Fibroblast of lung (primary cell): ENCODE measurements at places on chromosomes 5 and 9.

GRCh38 chr9:74858751-74859414 is 28.8 kb downstream of the TRPM6 start:
- DNase-seq: peak; percentile 1

- no peak for DNase-seq
Measured at GRCh38 chr5:93034621-93035590, 546.1 kb downstream of the NR2F1-AS1 start.

DNA sequence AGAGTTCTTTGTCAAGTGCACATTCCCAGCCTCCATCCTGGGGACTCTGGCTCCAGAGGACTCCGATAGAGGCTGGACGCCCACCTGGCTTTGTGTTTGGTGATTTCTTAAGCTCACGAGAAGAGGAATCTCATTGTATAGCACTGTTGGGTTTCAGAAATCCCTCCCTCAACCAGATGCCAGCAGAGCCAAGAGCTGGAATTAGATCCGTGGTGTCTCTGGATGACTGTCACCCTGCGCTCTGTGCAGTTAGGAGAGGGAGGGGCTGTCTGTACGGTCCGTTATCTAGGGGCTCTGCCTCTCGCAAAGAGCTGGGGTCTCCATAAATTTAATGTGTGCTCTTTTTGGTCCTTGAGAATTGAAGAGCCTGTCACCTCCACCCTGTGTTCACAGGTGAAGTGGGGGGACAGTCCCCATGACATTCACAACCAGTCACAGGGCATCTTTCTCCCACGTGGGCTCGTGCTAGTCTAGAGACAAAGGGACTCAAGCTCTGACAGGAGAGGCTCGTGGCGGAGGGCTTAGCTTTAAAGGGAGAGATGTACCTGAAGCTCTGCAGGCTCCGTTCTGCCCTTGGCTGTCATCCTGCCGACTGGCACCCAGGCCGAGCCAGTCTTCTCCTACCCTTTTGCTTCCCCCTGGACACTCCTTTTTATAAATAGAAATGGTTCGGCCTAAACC is 41.4 kb downstream of the FAM78A start:
- DNase-seq: no peak

DNA sequence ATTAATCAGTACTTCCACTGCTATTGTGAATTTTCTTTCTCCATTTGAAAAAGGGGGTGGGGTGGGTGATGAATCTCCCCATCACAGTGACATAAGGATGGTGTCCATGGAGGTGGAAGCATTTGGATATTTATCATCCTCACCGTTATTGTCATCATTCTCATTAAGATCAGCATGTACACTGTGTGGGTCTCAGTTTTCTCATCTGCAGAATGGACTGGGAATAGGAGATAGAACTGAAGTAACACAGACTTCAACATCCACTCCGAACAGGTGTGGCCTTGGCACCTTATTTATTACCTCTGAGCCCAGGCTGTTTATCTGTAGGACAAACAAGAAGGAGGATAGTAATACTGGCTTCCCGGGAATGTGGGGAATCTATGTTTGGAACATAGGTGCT is 165.9 kb downstream of the PAPPA start:
- DNase-seq: no peak

GRCh38 chr9:112396416-112396815 is 16.5 kb downstream of the HSDL2 start:
- no peak for DNase-seq

GRCh38 chr5:143265995-143266394 is 137.5 kb downstream of the NR3C1 start:
- no peak for DNase-seq

GRCh38 chr5:94422812-94423211 is 195.6 kb downstream of the KIAA0825 start:
- DNase-seq: peak; percentile 42

DNA sequence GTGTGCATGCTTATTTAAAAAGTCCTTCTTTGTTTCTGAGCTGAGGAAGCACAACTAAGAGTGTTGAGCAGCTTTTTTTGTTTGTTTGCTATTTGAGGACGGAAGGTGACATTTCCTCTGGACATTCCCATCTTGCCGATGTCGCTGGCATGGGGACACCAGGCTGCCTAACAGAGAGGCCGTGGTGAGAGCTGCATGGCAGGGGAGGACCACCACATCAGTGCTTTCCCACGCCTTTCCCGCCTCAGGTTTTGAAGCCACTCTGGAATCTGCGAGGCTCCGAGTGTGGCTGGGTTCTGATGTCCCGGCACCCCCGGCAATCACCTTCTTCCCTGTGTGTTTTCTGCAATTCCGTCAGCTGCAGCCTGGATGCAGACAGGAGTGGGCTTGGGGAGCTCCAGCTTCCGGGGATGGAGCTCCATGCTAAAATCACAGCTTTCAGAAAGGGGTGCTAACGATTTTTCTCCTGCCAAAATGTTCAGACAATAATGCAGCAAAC is 259.8 kb upstream of the IRX4 start:
- no peak for DNase-seq

DNA sequence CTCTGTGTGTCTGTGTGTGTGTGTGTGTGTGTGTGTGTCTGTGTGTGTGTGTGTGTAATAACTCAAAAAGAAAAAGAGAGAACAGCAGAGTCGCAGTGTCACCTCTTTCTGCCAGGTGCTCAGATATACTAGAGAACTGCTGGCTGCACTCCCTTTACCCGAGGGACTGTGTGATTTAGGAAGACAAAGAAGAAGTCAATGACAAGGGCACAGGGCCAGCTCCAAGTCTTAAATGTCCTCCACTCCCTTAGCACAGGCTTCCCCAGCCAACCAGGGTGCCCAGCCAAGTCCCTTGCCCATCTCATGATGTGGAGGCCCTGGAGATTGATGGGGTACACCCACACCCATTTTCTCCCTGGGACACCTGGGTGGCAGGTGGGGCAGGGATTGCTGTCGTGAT is 8.7 kb downstream of the CCNJL start:
- no peak for DNase-seq

DNA sequence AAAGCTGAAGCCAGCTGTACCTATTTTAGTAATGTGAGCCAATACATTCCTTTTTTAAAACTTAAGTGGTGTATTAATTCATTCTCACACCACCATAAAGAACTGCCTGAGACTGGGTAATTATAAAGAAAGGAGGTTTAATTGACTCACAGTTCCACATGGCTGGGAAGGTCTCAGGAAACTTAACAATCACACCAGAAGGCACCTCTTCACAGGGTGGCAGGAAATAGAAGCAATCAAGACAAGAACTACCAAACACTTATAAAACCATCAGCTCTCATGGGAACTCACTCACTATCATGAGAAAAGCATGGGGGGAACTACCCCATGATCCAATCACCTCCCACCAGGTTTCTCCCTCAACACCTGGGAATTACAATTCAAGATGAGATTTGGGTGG is 21.0 kb downstream of the ESM1 start:
- no peak for DNase-seq

DNA sequence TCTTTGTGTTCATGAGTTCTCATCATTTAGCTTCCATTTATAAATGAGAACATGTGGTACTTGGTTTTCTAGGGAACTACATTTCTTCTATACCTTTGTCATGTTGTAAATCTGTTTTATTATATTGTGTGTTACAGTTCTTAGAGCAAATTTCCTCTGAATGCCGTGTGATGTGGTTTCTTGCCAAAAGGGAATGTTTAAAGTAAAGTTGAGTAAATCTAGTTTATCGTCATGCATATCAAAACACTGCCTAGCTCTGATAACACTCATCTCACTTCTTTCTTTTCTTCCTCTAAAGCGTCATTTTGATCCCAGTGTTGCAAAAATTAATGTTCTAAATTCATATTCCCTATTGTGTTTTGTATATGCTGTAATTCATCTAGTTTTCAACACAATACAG is 295.4 kb upstream of the HAPLN1 start:
- no peak for DNase-seq

DNA sequence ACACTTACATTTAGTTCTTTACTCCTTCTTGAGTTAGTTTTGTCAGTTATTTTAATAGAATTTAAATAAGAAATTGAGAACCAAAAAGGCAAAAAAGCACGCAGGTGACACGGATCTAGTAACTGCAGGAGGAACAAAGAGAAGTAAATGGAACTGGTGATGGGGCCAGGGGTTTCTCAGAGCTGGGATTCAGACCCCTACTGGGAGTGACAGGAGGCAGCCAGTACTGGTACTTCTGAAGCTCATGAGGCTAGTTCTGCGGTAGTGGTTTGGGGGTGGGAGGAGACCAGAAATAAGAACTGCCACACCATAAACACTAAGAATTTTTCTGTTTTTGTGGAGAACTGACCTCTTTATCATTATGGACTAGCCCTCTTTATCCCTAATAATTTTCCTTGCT is 48.2 kb downstream of the OXCT1 start:
- no peak for DNase-seq

DNA sequence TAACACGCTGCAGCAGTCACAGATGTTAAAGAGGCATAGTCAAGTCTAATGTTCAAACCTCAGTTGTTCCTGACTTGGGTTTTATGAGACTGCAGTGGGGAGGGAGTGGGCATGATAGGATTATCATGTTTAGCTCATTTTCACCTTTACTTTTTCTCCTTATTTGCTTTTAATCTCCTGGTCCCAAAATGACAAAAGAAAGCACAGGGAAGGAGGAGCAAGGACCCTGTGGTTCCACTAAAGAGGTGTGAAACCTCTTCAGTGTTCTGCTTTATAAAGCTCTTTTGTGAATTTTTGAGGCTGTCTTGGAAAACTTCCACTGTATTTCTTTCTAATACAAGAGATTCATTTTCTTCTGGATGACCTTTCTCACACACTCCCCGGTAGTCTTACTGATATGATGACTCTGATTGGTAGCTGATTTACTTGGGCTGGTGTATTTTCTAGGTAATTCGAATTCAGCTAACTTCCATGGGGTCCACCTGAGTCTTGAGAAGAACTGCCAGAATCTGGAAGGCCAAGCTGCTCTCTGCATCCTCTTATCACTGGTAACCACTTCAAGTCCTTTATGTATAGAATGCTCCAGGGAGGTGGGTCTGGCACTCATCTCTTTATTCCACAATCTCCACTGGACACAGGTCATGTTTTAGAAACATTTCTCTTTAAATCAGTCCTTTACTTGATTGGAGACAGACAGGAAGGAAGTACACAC is 1364.4 kb upstream of the CDH9 start:
- no peak for DNase-seq

GRCh38 chr9:1100945-1101344 is 50.8 kb downstream of the DMRT2 start:
- no peak for DNase-seq

DNA sequence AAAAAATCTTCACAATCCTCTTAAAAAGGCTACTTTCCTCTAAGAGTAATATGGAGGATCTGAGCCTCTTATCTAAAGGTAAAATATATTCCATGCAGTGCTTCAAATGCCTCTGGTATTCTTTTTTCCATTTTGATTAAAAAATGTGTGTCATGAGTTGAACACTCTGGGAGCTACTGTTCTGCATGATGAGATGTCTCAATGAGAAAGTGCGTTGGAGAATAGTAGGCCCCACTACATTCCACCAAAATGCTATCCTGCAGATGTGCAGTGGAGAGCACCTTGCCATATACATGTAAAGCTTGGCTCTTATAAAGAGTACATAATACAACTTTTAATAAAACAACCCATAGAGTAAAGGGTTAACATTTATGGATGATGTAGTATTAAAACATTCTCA is 26.3 kb downstream of the ALDH1A1 start:
- no peak for DNase-seq

DNA sequence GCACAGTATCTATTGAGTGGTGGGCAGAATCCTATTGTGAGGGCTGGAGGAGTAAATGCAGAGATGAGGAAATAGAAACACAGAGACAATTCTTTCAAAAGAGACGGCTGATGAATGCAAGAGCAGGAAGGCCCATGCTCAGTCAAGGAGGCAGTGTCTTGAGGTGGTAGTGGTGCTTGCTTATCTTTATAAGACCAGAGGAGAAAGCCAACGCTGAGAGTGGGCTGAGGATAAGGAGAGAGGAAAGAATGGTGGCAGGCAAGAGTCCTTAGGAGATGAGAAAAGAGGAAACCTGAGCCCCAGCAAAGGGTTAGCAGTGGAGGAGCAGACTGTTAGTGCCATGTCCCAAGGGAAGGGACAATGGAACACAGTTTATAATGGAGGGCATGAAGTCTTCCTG is 86.0 kb downstream of the SNCAIP start:
- no peak for DNase-seq

DNA sequence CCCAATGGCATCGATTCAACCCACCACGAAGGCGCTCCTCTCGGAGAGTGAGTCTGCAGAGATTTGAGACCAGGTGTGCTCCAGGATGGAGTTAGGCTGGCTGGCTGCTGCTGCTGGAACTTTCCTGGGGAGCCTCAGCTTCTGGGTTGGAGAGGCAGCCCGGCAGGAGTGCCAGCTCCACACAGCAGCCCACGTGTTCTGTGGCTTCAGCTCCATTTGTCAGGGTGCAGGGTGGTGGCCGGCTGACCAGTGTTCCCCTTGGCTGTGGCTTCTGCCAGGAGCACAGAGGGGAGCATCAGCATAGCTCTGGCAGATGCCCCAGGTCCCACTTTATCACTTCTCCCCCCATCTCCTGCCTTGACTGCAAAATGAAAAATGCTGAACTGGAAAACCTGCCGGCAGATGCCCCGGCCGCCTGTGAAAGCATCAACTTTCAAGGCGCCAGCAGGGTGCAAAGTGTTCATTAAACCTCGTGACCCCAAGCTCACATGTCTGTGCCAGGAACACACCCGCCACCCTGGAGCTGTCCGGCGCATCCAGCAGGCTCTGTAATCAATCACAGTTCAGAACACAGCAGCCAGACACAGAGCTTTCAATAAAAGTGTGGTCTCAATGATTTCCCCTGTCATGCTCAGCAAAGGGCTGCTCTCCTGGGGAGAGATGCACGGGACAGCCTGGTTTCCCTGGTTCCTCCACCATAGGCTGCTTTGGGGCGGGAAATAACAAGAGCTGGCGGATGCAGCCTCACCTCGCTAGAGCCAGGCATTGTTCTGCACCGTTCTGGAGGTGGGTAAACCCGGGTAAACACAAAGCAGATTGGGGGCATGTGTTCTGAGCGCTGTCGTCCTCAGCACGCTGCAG is 53.2 kb downstream of the TRIP13 start:
- no peak for DNase-seq

DNA sequence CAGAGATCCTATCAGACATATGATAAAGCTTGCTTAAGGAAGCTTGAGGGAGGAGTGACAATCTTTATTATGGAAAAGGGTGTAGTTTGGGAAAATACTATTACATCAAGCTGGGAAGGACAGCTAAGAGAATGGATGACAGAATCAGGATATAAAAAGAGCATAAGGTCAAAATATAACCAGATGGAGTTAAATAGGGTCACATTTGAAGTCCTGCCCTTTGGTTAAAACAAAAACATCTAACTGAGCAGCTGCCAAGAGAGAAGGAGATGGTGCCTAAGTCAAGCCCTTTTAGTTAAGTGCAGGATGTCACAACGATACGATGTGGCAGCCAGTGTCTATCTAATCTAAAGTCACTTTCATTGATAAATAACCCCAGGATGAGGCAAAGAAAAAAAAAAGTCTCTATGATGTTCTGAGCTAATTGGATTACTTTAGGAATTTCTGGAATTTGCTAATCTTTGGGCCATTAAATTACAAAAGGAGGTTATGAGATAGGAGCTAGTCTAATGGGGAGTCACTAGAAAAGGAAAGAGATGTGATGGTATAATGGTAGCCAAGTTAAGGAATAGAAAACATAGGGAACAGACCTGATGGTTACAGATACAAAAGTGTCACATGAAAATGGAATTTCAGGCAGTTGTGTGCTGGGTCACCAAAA is 365.2 kb downstream of the PDE4D start:
- no peak for DNase-seq
